ENCODE measurements at places on chromosomes 12 and 14.

GRCh38 chr12:52126605-52127578 lies 47.4 kb downstream of the SMIM41 start:
- DNase-seq = no peak

- no peak for DNase-seq
Measured at GRCh38 chr12:40947797-40948196, 240.3 kb upstream of the PDZRN4 start.

DNA sequence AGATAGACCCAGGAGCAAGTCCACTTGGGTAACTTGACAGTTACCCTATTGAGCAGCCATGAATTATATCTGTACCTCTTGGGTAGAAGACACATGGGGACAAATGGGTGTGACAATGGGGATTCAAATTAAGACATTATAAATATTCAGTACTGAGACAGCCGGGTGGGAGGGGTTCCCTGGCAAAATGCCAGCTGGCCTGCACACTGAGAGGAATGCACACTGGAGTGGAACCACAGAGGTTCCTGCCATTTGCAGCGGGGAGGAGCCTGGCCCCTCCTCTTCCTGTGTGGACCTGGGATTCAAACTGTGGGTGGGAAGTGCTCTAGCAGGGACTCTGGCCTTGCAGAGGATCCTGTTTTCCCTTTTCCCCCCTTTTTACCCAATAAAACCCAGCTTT lies 118.7 kb upstream of the CDKN3 start:
- DNase-seq = no peak

DNA sequence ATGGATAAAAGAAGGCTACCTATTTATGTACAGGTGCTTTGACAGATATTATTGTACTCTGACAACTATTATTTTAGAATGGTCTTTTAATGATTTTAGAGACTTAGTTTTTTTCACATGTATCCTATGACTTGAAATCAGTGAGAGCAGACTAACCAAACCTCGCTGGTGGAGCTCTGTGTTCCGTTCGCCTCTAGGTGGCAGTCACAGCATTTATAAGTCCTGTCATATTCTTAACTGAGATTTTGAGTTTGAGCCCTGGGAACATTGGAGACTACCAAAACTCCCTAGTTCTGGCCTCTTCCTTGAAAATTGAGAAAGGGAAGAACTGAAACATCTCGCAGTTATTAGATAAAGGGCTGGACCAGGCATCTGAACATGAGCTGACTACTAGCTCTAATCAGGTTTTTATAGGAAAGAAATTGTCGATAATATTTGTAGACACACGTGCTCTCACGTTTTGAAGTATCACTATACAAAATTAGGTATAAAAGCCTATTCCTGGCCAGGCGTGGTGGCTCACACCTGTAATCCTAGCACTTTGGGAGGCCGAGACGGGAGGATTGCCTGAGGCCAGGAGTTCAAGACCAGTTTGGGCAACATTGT lies 48.3 kb downstream of the TTLL5 start:
- DNase-seq = peak; percentile 55

- no peak for DNase-seq
Measured at GRCh38 chr12:123886258-123886657, 86.4 kb downstream of the CCDC92 start.

GRCh38 chr14:94748667-94749347 lies 21.1 kb downstream of the GSC start:
- peak; percentile 45 for DNase-seq

DNA sequence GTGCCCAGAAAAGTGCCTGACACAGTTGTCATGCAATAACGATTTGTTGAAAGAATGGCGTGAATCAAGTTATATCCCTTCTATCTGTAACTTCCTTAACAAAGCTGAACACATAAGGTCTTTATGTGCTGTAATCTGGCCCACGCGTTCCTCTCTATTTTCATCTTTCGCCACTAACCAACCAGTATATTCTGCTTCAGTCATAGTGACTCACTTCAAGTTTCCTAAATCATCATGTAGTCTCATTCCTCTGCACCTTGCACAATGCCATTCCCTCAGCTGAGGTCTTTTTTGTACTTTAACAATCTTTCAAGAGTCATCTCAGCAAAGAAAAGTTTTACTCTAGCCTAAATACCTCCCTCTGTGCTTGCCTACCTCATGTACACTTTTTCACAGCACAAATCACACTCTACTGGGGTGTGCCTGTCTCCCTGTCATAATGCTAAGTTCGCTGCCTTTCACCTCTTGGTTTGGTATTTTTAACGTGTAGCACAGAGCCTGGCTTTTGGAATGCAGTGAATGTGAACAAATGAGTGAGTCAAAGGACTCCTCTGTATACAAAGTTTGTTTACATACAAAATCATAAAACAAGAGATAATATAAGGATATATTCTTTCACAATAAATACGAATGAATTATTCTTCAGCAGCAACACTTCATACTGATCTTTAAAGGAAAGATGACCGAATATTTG lies 2.9 kb upstream of the CMAS start:
- DNase-seq = no peak

- DNase-seq = no peak
Measured at GRCh38 chr12:116325336-116325664, 47.8 kb upstream of the MED13L start.

GRCh38 chr12:122203301-122204166 lies at the start of gene B3GNT4:
B3GNT4 (plus strand) TSS chr12:122203709; CDS start chr12:122204619, 910 bp downstream.
- peak; percentile 49 for DNase-seq

DNA sequence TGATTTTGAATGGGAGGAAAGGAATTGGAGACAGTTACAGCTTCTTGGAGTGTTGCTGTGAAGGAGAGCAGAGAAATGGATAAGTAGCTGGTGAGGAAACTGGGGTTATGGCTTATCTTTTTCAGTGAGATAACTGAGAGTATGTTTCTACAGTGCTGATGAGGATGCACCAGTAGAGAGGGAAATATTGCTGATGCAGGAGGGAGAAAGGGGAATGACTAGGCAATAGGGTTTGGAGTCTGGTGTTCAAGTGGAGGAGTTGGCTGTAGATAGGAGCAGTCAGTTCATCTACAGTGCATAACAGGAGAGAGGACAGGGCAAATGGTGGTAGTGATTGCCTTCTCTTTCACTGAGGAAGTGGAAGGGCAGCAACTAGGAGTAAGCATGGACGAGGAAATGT lies 33.0 kb downstream of the SPATS2 start:
- no peak for DNase-seq

DNA sequence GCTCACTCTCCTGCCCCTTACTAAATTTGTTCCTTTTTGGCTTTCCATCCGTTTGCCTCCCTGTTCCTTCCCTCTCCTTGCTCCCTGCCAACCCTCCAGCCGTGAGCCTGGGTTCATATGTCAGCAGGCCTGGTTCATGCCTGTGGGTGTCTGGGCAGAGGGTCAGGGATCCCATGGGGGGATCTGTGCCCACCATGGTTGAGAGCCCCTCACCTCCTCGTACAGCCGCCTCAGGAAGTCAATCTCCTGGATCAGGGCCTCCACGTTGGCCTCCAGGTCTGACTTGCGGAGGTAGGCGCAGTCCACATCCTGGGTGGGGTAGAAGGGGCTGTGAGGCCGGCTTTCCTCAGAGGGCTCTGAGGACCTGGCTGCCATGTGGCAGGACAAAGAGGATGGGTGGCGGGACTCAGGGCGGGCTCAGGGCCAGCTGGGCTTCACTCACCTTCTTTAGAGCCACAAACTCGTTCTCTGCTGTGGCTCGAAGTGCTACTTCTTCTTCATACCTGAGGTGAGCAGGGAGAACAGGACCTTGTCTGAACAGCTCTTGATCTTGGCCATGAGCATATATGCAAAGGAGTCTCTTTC lies 3.6 kb downstream of the KRT83 start:
- no peak for DNase-seq

GRCh38 chr12:69484428-69484827 lies 14.2 kb downstream of the FRS2 start:
- no peak for DNase-seq

DNA sequence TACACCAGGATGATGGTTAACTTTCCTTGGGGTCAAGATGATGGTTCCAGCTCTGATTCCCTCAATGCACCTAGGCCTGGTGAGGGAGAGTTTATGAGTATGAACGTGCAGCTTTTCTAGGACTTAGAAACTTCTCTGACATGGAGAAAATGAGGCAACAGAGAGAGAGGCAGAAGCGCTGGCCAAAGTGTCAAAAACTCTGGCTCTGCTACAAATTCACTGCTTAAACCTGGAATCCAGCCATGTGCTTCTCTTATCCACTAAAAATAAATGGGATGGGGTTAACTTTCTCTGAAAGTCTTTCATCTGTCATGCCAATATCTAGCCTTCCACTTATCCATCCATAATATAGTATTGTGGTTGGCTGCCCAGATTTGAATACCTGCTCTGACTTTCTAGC lies 568.7 kb downstream of the MED13L start:
- DNase-seq = no peak

DNA sequence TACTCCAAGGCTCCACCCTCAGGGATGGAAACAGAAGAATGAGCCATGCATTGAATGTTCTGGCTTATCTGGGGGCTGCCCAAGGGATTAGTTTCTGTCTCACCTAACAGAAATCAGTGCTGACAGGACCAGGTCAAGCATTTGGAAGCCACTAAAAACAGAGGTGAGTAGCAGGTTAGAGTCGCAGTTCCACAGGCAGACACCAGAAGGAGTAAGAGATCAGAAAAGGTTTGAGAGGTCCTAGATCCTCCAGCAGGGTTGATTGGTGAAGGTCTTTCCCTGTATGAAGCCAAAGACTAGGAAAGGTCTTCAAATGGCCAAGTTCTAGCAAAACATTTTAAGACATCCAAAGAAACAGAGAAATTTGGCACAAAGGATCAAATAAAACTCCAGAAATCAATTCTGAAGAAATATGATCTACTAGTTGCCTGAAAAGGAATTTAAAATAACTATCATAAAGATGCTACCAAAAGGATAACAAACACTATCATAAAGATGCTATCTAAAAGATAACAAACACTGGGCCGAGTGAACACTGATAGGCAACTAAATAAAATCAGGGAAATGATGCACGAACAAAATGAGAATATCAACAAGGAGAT lies 19.5 kb upstream of the TTC9 start:
- no peak for DNase-seq

- no peak for DNase-seq
Measured at GRCh38 chr14:24279301-24280186, 8.1 kb upstream of the RABGGTA start.

GRCh38 chr14:58078068-58078467 lies 73.9 kb downstream of the ARMH4 start:
- no peak for DNase-seq
